ENCODE measurements at places on chromosomes 2 and 18. TPM values are rescaled to one million over a fixed set of nuclear protein-coding genes. Genes with fewer than 3 reads are reported as not detected.

Gene REG1B
- not detected for total RNA-seq

Gene ACADL
- 4.7 TPM for total RNA-seq

Gene KANSL3
- 45.5 TPM for total RNA-seq

Gene EVX2
- total RNA-seq, result 0.73 TPM

Gene NYAP2
- 21.1 TPM for total RNA-seq

Gene DPY30
- total RNA-seq, result 36.7 TPM

Gene ARHGAP25
- total RNA-seq, result 0.82 TPM

Gene TBR1
- 0.64 TPM for total RNA-seq

Gene ALPI
- total RNA-seq, result not detected

Gene GPR45
- 1.5 TPM for total RNA-seq

Data from cerebellum (tissue), 4 donors.